ENCODE measurements at places on chromosomes 6 and 20.

DNA sequence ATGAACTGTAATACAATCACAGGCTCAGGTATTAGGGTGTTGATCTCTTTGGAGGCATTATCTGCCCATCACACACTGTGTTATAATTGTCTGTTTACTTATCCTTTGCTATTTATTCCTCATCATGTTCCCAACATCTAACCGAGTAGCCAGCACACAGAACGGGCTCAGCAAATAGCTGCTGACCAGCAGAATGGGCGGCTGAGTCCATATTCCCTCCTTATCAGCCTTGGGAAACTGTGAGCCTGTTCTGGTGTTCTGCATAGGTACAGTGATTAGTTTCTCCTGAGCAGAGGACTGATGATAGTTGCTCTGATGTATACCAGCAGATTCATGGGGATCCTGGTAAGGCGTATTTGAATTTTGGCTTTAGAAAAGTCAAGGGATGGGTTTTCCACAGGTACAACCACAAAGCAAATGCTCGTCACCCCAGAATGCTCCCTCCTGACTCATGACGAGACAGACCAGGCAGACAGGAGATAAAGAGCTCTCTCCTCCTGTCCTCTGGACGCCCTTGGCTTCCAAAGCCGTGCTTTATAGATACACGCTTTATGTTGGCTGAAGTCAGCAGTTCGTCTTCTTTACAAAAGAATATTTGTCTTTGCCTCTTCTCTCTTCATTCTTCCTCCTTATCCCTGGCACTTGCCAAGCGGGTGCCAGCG, 166.7 kb downstream of the TTLL2 start:
- DNase-seq = no peak

DNA sequence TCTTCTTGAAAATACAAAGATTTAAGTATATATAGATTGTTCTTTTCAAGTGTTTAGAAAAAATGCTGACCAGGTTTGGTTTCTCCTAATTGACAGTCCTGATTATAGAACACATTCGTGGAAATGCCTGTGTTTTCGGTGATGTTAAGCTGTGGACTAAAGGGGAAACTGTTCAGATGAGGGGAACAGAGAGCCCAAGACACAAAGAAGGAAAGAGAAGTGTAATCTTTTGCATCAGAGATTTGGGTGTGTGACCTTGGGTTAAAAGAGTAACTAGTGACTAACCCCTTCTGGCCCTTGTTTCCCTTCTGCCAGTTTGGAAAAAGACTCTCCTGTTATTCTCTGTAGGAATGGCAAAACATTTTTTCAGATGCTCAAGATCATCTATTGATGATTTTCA, 331.3 kb downstream of the RIMS1 start:
- no peak for DNase-seq

GRCh38 chr20:9287826-9288225, 218.9 kb downstream of the PLCB4 start:
- DNase-seq = no peak

- DNase-seq = no peak
These were observed 44.5 kb upstream of the STMND1 start for GRCh38 chr6:17057322-17057721.

DNA sequence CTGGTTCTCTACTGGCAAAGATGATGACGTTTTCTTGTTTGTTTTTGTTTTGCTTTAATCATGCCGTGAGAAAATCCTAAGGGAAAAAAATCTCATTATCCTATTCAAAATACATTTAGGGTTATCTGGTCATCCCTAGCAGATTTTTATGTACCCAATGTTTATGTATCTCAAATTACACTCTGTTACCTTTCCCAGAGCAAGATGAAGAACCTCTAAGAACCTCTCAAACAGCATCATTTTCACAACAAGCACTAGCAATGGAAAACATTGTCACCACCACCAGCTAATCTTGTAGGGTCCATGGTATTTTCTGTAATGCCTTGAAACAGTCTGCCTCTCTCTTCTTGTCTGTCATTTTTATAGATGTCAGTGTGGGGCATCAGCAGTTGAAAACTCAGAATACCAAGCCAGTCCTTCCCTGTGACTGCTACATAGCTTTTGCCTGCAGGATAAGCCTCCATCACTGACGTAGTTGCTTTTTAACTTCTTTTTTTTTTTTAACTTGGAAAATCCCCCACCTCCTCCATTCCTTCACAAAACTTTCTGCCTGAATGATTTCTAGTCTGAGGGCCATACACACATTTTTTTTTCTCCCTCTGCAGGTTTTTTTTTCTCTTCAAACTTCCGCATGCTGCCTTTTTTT, 2.4 kb upstream of the SNAP25 start:
- DNase-seq = no peak

DNA sequence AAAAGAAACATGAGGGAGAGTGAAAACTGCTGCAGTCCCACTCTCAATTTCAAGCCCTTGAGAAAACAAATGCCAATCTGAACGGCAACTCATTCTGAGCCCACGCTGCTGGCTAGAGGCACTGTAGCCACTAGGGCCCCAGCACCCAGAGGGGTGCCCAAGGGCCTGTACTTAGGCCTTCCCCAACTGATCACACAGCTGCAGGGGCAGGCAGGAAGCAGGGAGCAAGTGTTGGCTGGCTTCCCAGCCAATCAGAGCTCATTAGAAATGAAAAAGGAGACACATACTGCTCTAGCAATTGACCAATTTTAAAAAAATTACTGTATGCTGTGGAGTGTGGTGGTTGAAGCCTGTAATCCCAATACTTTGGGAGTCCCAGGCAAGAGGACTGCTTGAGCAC, 3.7 kb upstream of the BEND3 start:
- DNase-seq = no peak

DNA sequence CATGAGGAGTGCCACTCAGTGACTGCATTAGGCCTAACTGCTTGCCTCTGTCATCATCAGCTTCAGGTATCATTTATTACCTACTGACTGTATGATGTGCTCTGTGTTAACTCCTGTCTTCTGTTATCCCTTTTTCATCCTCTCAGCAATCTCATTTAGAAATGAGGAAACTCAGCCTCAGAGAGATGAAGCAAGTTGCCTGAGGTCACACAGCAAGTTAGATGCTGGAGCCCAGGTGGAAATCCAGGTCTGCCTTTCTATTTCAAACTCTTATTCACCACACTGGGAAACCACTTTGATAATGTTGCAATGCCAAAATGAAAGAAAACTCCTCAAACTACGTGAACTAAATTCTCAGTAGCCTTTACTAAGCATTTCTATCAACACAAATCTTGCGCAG, 1.3 kb downstream of the FERMT1 start:
- DNase-seq = no peak

DNA sequence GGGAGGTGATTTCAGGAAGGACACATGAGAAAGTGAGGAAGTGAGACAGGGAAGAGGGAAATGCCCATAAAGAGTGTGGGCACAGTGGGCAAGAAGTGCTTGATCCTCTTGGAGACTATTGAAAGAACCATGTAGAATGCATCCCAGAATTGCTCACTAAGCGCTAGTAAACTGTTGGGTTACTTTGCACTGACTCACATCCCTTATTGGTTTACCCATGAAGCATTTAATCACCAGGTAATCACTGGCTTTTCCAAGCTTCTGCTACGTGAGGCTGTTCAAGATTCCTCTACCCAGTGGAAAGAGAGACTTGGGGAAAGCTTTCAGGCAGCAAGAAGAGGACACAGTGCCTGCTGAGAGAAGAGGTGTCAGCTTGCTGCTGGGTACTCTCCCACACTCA, 410.0 kb upstream of the JAG1 start:
- DNase-seq = no peak

GRCh38 chr6:35786810-35787209, 6.0 kb downstream of the CLPSL1 start:
- DNase-seq = no peak

DNA sequence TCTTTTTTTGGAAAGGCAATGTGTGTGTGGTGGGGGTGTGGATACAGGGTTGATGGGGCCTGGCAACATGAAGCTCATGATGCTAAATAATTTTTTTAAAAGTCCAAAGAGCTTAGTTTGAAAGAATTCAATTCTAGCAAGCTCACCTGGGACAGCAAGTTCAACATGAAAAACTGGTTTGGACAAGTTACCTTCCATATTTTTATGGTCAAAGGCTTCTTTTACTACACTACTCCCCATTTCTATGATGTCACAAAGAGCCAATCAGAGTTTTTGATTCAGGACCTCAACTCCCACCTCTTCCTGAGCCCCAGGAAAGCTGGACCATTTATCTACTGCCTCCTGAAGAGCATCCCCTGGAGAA, 66.1 kb upstream of the CTNNBL1 start:
- DNase-seq = no peak

- no peak for DNase-seq
These were observed 34.3 kb downstream of the RARS2 start for GRCh38 chr6:87555506-87555905.

- no peak for DNase-seq
These were observed 105.8 kb downstream of the QRSL1 start for GRCh38 chr6:106735136-106735633.

GRCh38 chr6:87641065-87641692, 51.2 kb downstream of the ORC3 start:
- no peak for DNase-seq

Data from activated naive CD8-positive, alpha-beta T cell treated with anti-CD3 and anti-CD28 coated beads, Interleukin-2, amount 10 ng/mL, durations not matched to agents 7 days and 5 days (primary cell).